ENCODE measurements at places on chromosomes 2 and 18. TPM values are rescaled to one million over a fixed set of nuclear protein-coding genes. Genes with fewer than 3 reads are reported as not detected.

Gene CYS1
- total RNA-seq, result 16.9 TPM

Gene EPAS1
- 5.7 TPM for total RNA-seq

Gene CREG2
- 2.8 TPM for total RNA-seq

Gene MCFD2
- 73.4 TPM for total RNA-seq

Gene ALKAL2
- total RNA-seq, result 0.25 TPM

Gene DCDC2C
- total RNA-seq, result not detected

Gene SATB2
- 3.5 TPM for total RNA-seq

Gene ATIC
- total RNA-seq, result 57.3 TPM

Gene HOXD4
- 14.5 TPM for total RNA-seq

Gene CCDC102B
- total RNA-seq, result 2.4 TPM

Gene ABCG5
- total RNA-seq, result not detected

All from mesangial cell (primary cell).